ENCODE measurements at places on chromosomes 3 and 15.
A peak's percentile ranks its signal among the peaks of the same experiment; 100 is the strongest.

- DNase-seq: peak; percentile 50
Measured at GRCh38 chr15:50247819-50248655, 17.5 kb downstream of the HDC start.

- no peak for DNase-seq
Measured at GRCh38 chr3:139454346-139454745, 22.0 kb downstream of the RBP2 start.

GRCh38 chr3:159609625-159610024 is 379.0 kb upstream of the IL12A start:
- no peak for DNase-seq

- no peak for DNase-seq
Measured at GRCh38 chr15:39287322-39288195, 293.3 kb upstream of the THBS1 start.

DNA sequence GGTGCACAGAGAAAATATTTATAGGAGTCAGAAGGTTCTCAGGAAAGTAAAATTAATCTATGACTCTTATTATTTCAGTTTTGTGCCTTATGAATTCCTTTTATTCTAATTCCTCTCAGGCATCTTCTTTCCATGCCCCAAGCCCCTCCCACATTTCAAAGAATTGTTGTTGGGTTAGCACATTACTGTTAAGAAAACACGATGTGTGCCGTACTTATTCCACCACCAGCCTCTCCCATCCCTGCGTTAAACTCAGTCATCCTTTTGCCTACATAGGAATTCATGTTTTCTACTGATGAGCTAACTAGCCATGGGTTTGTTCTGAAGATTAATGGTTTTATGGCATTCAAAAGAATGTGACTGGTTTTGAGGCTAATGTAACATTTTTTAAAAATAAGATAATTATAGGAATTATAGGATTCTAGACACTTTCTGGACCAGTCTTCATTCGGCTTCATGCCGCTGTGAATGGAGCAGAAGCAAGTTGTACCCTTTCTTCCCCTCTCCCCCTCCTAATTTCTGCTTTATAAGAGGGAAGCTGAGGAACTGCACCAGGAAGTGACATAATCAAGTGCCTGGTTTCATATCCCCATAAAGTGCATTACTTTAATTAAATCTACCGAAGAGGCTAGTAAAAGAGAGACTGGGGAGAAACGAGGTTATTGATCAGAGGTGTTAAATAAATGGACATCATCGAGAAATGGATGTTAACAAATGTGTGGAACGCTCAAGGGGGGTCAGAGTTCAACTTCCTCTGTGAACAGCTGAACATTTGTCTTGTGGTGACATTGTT is 12.3 kb upstream of the MB21D2 start:
- no peak for DNase-seq

- no peak for DNase-seq
Measured at GRCh38 chr3:125039131-125040100, 16.4 kb downstream of the HEG1 start.

DNA sequence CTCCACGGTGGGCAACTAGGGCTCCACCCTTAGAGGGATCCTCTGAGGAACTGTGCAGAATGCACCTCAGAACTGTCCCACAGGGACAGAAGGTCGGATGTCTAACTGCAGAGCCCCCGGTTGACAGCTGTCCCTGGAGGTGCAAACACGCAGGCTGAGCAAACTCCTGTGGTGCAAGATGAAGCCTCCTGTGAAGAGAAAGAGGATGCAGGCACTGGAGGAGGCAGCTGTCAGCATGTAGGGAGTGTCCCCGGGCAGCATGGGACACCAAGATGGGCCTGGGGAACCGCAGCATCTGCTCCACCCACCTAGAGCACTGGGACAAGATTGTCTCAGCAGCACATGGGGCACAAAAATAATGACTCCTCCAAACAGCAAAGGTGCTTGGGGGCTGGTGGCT is 258.9 kb downstream of the ABHD5 start:
- DNase-seq: no peak

DNA sequence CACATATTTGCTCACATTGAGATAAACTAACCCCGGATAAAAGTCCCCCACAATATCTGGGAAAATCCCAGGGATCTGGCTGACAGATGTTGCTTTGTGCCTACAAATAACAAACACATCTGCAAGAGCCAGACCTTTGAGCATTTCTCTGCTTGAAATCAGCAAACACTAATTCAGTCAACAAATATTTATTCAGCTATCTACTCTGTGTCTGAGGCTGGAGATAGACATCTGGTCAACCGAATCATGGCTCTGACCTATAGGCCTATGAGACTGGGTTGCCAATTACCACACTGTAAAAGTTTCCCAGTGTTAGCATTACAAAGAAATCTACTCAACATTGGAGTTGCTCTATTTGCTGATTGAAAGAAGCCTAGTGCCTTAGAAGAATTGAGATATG is 201.1 kb upstream of the CADPS start:
- no peak for DNase-seq

DNA sequence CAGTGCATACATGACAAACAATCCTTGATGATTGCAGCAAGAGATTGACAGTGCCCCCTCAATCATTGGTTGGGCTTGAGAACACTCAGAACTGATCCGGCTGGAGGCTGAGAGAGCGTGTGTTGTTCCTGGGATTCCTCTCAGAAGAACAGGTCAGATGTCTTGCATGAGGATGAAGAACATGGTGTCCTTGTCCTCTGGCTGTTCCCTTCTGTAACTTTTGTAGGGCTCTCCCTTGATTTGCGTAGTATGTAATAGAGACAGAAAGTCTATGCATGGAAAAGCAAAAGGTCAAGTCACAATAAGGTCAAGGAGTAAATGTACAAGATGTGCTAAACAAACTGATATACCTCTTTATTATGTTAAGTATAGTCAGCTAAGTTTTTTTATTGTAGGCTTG is 8.2 kb downstream of the CHST2 start:
- DNase-seq: no peak

DNA sequence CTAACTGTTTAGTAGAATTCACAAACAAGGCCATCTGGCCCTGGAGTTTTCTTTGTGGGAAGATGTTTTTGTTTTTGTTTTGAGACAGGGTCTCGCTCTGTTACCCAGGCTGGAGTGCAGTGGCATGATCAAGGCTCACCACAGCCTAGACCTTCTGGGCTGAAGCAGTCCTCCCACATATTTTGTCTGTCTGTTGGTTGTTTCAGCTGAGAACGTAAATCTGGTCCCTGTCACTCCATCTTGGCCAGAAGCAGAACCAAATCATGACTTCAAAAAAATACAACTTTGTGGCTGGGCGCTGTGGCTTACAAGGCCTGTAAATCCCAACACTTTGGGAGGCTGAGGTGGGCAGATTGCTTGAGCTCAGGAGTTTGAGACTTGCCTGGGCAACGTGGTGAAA is 27.1 kb downstream of the MRAS start:
- DNase-seq: no peak

DNA sequence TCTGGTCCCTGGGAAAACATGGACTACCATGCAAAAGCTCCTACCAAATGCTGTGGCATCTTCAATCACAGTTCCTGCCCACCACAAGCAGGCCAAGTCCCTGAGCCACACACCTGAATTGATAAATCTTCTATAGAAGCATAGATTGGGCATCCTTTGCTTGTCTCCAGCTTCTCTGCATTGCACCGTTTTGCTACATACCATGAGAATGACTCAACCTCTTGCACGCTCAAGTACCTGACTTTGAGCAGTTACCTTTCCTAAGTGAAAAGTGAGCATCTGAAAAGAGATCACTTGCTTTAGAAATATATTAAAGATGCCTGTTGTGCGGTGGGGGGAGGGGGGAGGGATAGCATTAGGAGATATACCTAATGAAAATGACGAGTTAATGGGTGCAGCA is 31.3 kb downstream of the GATM start:
- no peak for DNase-seq

- DNase-seq: no peak
Measured at GRCh38 chr3:49333091-49333490, 6.8 kb downstream of the USP4 start.

GRCh38 chr15:68348081-68348480 is 70.5 kb downstream of the FEM1B start:
- DNase-seq: no peak

DNA sequence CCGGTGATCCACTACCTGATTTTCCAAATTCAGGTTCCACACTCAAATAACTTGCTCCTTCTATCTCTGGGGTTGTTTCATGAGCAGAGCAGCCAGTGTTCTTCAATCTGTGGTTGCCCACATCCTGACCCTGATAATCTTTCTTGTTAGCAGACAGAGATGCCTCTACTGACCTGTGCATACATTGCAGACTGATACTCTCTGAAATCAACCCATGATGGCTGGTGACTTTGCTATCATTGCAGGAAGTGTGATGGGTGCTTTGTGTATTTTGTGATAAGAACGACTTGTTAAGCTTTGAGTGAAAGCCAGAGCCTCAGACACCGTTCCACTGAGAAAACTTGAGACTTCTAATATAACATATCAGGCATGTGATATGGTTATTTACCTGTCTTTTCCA is 39.9 kb downstream of the GATM start:
- DNase-seq: no peak

Data from epithelial cell of prostate (primary cell).